ENCODE measurements at places on chromosomes 2 and 18.

- no peak for DNase-seq
Observed at GRCh38 chr2:24315669-24316068, 44.7 kb downstream of the ITSN2 start.

DNA sequence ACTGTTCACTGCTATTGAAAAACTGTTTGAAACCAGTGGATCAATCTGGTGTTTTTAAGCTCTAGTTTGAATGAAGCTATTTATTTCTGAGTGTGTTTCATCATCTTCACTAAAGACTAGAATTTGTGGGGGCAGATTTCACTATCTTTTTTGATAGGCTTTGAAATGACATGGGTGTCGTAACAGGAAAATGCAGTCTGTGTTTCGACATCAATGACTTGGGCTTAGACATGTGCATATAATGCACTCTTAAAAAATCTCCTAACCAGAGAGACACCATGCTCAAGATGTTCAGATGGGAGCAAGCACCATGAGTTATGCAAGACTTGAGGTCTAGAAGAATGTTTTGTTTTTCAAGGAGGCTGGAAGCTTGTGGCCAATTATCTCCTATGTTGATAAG, 221.6 kb downstream of the GPD2 start:
- DNase-seq, result no peak

DNA sequence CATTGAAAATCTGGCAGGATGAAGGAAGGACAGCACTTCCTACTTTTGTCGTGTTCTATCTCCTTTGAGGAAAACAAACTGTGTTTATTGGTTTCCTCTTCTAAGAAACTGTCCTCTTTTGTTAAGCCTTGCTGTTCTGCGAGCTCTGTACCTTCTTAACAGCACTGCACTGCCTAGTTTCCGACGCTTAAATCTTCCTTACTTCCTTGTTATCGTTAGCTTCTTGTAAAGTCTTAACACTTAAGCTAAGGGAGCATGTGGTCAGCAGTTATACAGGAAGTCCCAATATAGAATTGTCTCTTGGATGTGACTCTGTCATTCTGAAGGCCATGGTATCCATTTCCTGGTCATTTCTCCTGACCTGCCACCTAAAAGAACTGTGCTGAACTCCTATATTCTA, 552.8 kb upstream of the NRP2 start:
- peak; percentile 45 for DNase-seq

GRCh38 chr2:218437969-218438368, 19.0 kb downstream of the VIL1 start:
- DNase-seq, result no peak

DNA sequence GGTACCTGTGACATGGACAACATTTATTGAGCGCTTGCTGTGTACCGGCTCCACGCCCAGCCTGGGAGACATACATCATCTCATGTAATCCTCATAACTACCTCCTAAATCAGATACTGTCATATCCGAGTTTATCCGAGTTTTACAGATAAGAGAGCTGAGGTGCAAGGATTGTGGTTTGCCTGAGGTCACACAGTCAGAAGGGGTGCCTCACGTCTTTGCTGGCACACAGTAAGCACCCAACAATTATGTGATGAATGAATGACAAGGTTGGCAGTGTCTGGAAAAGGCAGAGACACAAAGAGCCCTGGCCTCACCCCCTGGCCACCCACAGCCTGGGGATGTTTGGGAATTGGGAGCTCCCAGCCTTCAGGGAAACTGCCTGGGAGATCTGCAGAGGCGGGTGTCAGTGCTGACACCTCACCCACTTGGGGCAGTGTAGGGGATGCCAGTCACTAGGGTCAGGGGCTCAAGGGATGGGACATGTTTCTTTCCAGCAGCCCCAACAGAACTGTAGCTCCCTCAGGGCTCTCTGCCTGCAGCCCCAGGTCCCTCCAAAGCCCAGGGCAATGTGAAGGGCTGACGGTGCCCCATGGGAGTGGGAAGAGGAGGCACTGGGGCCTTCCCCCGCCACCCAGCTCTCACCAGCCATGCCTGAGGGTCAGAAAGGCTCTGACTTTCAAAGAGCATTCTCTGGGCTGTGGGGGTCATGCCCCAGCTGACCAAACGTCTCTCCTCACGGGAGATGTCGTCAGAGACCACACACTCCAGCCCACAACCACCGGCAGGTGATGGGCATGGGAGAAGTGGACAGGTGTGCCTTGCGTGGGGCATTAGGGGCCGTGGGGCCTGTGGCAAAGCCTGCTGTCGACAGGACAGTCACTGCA, 157.5 kb downstream of the ZFP36L2 start:
- no peak for DNase-seq

All from KBM-7 (cell line).